Non-pigmented ciliary epithelial cell (primary cell): ENCODE measurements at places on chromosomes 2 and 18.

DNA sequence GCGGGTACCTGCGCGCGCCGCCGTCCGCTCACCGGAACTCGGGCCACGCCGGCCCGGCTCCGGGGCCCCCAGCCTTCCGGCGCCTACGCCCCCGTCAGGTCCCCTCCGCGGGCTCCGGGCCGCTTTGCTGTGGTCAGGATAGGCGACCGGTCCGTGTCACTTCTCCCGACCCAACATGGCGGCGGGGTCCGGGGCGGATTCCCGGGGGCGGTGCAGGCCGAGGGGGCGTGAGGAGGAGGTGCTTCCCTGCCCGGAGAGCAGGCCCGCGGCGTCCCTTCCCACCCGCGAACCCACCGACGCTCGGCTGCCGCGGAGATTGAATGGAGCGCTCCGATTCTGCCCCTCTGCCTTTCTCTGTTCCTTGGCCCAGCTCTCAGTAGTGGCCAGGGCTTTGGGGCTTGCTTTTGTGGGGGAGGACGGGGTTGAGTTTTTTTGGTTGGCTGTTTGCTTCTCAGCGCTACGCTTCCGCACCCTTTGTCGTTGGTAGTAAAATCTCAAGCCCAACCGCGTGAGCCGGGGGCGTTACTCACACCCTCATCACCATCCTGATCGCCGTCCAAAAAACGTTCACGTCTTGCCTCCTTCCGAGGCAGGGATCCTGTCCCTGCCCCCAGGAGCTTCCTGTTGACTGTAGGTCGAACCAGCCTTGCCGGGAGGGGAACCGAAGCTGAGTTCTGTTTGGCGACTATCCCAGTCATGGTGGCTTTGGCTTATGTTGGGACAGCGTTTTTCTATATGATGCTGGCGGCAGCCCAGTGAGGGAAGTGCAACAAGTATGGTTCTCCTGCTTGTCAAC lies 532 bp upstream of the YES1 start:
- peak; percentile 40 for DNase-seq

DNA sequence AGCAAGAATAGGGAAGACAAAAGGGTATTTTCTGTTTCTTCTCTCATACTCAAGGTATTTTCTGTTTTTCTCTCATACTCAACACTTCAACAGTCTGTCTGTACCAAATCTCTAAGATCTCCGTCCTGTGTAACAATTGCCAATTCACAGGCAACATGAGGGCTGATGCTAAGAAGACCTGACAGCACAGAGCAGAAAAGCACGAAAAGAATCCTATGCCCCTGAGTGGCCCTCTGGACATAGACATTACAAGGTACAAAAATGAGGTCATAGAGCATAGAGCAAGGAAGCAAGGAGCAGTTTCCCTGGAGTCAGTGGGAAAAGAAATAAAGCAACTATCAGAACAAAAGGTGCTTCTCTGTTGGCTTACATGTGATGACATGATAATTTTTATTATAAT lies 1612.6 kb upstream of the CELF4 start:
- DNase-seq: no peak

DNA sequence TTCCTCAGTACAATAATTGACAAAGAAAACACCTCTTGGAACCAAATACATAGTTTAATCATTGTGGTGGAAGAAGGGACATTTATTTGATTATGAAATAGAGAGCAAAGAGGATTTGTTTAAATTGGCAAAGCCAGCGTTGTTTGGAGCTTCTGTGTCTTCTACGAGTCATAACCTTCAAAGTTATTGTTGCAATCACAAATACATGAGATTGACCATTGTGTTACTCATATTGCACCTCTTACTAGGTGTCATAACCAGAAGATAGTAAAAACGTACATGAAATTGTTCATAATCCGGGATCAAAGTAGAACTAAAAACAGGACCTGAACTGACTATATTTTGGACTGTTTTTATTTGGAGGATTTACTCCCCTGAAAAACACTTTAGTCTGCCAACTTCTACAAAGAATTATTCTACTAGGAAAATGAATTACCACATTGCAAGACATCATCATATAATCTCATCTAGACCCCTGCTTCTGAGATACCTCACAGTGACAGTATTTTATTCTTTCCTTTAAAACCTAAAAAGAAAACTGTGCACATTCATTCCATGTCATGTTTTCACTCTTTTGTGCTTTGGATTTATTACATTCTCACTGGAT lies 151.7 kb upstream of the KLF7 start:
- no peak for DNase-seq

DNA sequence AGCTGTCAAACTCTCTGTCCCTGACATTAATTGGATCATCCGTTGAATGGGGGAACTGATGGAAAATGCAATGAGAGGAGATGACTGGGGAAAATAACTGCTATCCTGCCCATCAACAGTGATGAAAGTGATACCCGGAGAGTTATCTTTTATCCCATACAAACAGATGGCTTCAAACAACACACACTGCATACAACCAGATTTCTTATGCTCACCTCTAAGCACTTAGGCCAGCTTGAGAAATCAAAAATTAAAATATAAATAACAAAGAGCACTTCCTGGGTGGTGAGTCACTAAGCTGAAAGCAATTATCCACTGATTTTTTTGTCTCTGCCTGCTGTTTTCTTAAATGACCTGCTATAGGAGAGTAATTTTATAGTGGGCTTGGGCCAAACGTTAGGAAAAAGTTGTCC lies 237.6 kb upstream of the RGPD4 start:
- no peak for DNase-seq

- DNase-seq: no peak
Observed at GRCh38 chr2:43714164-43714563, 37.9 kb upstream of the C1GALT1C1L start.

DNA sequence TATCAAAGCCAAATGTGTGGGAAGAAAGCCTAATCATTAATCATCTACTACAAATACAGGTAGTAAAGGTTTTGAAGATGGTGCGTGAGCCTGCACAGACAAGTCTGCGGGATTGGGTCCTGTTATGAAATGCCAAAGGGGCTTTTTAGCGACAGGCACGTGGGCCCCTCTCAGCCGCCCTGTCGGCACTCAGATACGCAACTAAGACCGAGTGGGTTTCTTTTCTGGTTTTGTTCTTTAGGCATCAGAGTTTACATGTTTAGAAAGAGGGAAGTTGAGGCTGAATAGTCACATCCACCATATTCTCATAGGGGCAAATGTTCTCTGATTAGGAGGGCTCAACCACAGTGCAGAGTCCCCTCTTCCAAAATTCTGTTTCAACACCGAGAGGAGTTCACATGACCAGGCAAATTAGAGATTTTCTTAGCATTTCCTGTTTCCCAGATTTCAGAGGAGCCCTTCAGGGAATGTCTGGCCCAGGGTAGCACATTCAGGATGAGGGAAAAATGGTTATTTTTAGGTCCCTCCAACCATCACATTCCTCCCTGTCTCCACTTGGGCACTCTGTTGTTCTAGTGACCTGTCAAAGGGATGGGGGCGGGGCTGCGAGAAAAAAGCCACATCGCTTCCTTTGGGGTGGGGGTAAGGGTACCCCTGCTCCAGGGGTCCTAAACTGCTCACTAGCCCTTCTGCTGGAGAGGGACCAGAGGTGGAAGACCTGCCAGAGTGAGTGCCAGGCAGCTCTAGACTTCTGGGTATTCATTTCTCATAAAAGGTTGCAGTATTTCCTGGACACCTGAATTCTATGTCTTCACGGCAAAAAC lies 159.2 kb downstream of the BCL2 start:
- DNase-seq: no peak

GRCh38 chr2:10057231-10058107 lies 14.1 kb downstream of the KLF11 start:
- DNase-seq: no peak

DNA sequence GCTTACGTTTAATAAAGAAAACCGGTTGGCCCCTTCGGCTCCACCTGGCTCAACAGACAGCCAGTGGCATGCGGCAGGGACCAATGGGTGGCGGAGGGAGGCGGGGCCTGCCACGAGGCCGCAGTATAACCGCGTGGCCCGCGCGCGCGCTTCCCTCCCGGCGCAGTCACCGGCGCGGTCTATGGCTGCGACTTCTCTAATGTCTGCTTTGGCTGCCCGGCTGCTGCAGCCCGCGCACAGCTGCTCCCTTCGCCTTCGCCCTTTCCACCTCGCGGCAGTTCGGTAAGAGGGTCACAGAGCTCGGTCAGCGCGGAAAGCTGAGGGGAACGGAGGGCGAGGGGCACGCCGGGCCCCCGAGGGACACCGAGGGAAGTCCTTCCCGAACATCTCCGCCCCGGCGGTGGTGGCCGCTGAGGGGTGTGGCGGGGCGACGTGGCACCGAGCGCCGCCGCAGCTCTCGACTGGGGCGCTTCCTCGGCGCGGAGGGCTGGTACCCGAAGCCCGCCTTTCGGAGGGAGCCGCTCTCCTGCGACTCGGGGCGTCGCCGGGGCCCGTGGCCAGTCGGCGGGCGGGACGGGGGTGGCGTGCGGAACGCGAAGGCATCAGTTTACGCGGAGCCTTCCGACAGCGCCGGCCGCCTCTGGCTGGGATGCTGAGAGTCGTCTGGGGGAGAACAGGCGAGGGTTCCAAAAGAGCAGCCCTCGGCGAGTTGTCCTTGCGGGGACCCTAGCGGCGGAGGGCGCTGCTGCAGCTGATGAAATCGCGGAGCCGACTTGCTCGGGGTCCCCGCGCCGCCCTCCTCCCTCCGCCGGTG lies at the start of gene MTHFD2:
MTHFD2 (plus strand) TSS at position 155 of the 814 bp plus-strand sequence; CDS start at position 182, 27 bp downstream.
- peak; percentile 52 for DNase-seq

- DNase-seq: no peak
Observed at GRCh38 chr2:69624611-69625010, 18.9 kb downstream of the AAK1 start.

DNA sequence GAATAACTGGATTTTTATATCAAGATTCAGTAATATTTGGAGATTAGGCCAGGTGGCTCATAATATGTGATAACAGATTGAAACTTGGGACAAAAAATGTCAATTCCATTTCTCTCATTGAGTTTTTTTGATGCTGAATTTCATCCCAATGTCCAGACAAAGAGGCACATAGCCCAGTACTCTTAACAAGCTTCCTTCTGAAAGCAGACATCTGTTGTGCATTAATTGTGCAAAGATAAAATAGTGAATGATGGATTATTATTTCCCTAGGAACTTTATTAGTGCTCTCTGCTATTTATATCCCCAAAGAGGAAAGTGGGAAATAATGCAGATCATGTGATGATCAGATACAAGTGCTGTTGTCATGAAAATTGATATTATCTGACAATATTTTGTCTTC lies 234.1 kb downstream of the CCDC102B start:
- DNase-seq: no peak
